Activated effector memory CD4-positive, alpha-beta T cell treated with Interleukin-2 at 50 U/mL for 16 hours (primary cell): ENCODE measurements at places on chromosomes 6 and 20.

- DNase-seq, result no peak
These were observed 8.8 kb downstream of the SLC17A2 start for GRCh38 chr6:25921525-25922203.

- no peak for DNase-seq
These were observed 148.3 kb upstream of the POU3F2 start for GRCh38 chr6:98686008-98686601.

GRCh38 chr20:38110525-38111178, 54.4 kb downstream of the TGM2 start:
- DNase-seq, result no peak

GRCh38 chr20:33318096-33318429, 35.0 kb downstream of the BPIFB1 start:
- no peak for DNase-seq
